ENCODE measurements at places on chromosomes 1 and 21. TPM values are rescaled to one million over a fixed set of nuclear protein-coding genes. Genes with fewer than 3 reads are reported as not detected.

GRCh38 chr1:197838836-197839235, 63.6 kb upstream of the DENND1B start:
- no peak for DNase-seq
- H3K36me3 ChIP-seq, result no peaks in the 10 kb centered on the region
- H3K27ac ChIP-seq, result no peak overlapping the region

- no peaks in the 10 kb centered on the region for H3K36me3 ChIP-seq
- no peak for DNase-seq
- no peak overlapping the region for H3K27ac ChIP-seq
- H3K4me3 ChIP-seq, result no peak overlapping the region
Observed at GRCh38 chr1:87450615-87451209, 122.0 kb downstream of the LMO4 start.

DNA sequence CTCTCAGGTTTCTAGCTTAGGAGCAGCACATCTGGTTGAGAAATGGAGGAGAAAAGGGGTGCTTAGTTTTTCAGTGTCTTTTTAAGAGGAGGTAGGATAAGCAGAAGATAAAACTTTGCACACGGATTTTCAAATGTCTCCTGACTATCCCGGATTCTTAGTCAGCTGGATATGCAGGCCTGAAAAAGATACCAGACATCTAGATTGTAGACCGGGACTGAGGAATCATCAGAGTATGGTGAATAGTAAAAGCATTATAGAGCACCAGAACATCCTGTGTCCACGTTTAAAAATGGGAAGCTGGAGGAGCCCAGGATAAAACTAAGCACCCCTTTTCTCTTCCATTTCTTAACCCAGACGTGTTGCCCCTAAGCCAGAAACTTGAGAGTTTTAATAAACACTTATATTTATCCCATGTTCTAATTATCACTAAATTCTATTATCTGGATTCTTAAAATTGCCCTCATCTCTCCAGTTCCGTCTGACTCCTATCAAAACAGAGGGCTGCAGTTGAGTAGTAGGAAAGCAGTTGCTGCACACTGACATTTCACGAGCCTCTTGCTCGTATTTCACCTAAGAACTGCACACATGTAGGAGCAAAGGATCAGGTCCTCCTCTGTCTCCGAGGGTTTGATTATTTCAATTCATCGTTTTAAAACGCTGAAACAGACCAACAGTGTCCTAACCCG, 609 bp downstream of the PIGK start:
- H3K4me1 ChIP-seq, result peaks cover 17% of the 10 kb centered on the region
- H3K4me3 ChIP-seq, result peak overlapping the region; percentile 89
- DNase-seq, result no peak
- peak overlapping the region; percentile 95 for H3K27ac ChIP-seq

DNA sequence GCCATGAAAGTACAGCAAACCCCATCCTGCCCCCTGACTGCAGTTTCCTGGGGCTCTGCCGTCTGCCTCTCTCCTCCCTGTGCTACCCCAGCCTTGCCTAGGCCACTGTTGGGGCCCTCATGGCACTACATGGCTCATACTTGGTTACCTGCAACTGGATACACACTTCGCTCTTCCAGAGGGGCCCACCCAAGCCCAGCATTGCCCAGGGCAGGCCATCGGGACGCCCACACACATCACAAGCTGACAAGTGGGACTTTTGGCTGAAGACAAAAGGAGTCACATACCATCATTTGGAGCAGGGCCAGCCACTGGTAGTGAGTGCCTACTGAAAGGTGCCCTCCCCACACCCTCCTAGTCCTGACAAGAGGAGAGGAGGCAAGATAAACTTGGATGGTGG, 82.8 kb downstream of the CD247 start:
- no peak overlapping the region for H3K27ac ChIP-seq
- H3K27me3 ChIP-seq, result peaks cover 33% of the 10 kb centered on the region
- no peak overlapping the region for H3K4me3 ChIP-seq
- H3K36me3 ChIP-seq, result no peaks in the 10 kb centered on the region

GRCh38 chr1:11765661-11766428, 3.9 kb downstream of the C1orf167 start:
- peaks cover 34% of the 10 kb centered on the region for H3K27me3 ChIP-seq
- no peak overlapping the region for H3K27ac ChIP-seq
- H3K4me3 ChIP-seq, result no peak overlapping the region

DNA sequence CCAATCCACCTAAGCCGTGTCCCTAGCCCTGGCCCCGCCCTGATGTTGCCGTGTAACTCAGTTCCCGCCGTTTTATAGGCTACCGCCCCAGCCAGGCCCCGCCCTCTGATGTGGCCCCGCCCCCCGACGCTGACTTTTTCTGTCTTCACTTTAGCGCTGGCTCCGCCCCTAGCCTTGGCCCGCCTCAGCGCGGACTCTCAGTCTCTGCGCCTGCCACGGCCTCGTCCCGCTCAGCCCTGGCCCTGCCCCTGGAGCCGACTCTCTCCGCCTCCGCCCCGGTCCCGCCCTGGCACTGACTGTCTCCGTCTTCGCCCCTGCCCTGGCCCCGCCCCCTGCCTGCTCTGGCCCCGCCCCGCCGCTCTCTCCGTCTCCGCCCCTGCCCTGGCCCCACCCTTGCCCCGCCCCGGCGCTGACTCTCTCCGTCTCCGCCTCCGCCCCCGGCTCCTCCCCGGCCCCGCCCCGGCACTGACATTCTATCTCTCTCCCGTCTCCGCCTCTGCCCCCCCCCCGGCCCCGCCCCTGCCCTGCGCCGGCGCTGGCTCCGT, 5.2 kb downstream of the MATN1 start:
- H3K4me1 ChIP-seq, result peaks cover 41% of the 10 kb centered on the region
- H3K27me3 ChIP-seq, result no peaks in the 10 kb centered on the region

The LCE3E gene
- polyA plus RNA-seq, result not detected

The HES3 gene
- polyA plus RNA-seq, result not detected

GRCh38 chr1:116112388-116113140, 1.4 kb downstream of the MAB21L3 start:
- no peaks in the 10 kb centered on the region for H3K4me1 ChIP-seq
- no peaks in the 10 kb centered on the region for H3K36me3 ChIP-seq

- no peaks in the 10 kb centered on the region for H3K36me3 ChIP-seq
- H3K27me3 ChIP-seq, result no peaks in the 10 kb centered on the region
- DNase-seq, result no peak
- H3K4me3 ChIP-seq, result peak overlapping the region; percentile 85
- H3K4me1 ChIP-seq, result peaks cover 77% of the 10 kb centered on the region
Observed at GRCh38 chr1:206703661-206704060, 19.0 kb downstream of the MAPKAPK2 start.

DNA sequence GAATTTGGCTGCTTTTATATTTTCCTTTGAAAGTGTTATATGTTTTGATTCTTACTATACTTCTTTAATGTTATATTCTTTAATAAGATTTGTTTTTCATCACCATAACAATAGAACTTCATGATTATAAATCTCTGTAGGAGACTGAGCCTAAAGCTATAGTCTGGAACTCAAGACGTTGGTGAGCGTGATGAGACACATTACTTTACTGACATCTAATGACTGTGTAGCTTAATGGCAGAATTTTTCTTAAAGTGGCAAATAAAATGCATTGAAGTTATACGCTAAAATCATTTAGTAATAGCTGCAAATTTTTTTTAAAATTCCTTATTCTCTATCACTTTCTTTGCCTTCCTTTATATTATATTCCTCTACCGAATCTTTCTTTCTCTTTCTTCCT, 56.1 kb upstream of the HAO2 start:
- no peak for DNase-seq
- no peak overlapping the region for H3K4me3 ChIP-seq
- H3K27ac ChIP-seq, result no peak overlapping the region

The CD1B gene
- polyA plus RNA-seq, result not detected

The CD2 gene
- 0.42 TPM for polyA plus RNA-seq

GRCh38 chr1:179141592-179142251, 59.9 kb downstream of the TOR3A start:
- peak overlapping the region; percentile 23 for H3K4me3 ChIP-seq
- H3K27me3 ChIP-seq, result no peaks in the 10 kb centered on the region
- peaks cover 9% of the 10 kb centered on the region for H3K36me3 ChIP-seq
- H3K27ac ChIP-seq, result peak overlapping the region; percentile 60
- no peak for DNase-seq
- peaks cover 33% of the 10 kb centered on the region for H3K4me1 ChIP-seq

- no peak for DNase-seq
- H3K4me3 ChIP-seq, result no peak overlapping the region
- peaks cover 13% of the 10 kb centered on the region for H3K4me1 ChIP-seq
- no peak overlapping the region for H3K27ac ChIP-seq
Observed at GRCh38 chr1:203467550-203467921, 8.1 kb upstream of the PRELP start.

DNA sequence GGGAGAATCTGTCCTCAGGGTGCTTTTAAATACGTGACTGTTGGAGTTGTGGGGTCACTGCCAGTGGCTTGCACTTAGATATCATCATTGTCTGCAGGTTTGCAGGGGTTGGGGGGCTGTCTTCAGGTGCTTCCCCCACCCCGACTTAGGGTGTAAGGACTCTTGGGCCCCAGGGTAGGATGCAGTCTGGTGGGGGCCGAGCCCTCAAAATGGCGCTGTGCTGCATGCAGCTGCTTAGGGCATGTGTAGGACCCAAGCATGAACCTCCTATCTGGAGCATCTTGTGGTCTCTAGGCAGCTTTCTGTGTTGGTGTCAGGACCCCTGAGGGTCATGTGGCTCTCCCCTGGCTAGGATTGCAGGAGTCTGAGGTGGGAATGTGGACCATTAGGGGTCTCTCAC, 55.6 kb upstream of the B3GALT2 start:
- H3K27ac ChIP-seq, result no peak overlapping the region
- H3K36me3 ChIP-seq, result peaks cover 44% of the 10 kb centered on the region
- peaks cover 11% of the 10 kb centered on the region for H3K4me1 ChIP-seq
- H3K4me3 ChIP-seq, result no peak overlapping the region
- H3K27me3 ChIP-seq, result no peaks in the 10 kb centered on the region
- DNase-seq, result no peak

DNA sequence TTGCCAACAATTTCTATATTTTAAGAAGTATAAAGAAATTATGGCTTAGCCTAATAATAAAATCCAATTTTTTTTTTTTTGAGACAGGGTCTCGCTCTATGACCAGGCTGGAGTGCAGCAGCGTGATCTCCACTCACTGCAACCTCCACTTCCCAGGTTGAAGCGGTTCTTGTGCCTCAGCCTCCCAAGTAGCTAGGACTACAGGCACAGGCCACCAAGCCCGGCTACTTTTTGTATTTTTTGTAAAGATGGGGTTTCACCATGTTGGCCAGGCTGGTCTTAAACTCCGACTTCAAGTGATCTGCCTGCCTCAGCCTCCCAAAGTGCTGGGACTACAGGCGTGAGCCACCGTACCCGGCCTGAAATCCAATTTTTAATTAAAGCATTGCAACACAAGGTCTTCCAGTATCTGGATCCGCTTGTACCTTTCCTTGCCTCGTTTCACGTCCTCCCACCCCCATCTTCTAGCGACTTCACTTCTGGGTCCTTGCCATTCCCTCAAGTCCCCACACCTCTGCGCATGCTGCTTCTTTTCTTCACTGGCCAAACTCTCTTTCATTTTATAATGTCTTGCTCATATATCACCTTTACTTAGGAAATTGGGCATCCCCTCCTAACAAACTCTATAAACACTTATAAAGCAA, 2.3 kb downstream of the FUBP1 start:
- peak overlapping the region; percentile 70 for H3K27ac ChIP-seq
- peaks cover 13% of the 10 kb centered on the region for H3K36me3 ChIP-seq
- no peaks in the 10 kb centered on the region for H3K27me3 ChIP-seq
- H3K4me3 ChIP-seq, result no peak overlapping the region

- H3K27ac ChIP-seq, result no peak overlapping the region
- H3K4me3 ChIP-seq, result no peak overlapping the region
- DNase-seq, result no peak
- H3K36me3 ChIP-seq, result peaks cover 11% of the 10 kb centered on the region
- no peaks in the 10 kb centered on the region for H3K27me3 ChIP-seq
Observed at GRCh38 chr1:173099166-173099565, 48.4 kb upstream of the TNFSF18 start.

DNA sequence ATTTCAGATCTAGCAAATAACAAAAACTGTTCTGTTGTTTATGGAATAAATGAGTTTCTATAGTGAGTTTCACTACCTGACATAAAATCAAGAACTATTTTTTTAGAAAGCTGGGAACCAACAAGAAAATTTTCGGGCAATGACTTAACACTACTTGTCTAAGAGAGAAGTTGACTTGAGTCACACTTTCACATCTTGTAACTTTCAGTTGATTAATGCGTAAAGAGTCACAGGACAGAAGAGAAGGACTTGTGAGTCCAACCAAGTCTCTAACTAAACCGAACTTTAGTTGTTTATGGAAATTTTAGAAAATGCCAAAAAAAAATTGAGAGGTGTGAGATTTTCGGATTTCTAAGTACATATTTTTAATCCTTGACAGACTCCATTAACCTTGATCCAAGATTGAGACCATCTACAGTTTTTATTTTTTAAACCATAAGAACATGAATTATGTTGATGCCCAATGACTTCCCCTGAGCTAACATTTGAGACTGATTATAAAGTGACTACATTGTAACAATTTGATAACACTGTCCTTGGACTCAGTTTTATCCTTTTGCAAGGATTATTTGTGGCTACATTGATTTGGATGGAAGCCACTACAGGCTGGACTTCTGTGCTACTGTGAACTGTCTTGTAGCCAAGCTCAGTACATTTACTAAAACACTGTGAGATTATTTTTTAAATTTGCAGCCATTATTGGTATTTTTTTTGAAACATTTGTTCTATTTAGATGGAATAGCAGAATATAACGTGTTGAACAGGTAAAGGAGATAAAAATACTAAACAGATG, 284.0 kb downstream of the PTPRC start:
- no peaks in the 10 kb centered on the region for H3K36me3 ChIP-seq
- H3K27ac ChIP-seq, result peak overlapping the region; percentile 48
- DNase-seq, result peak; percentile 30
- peaks cover 47% of the 10 kb centered on the region for H3K4me1 ChIP-seq

- DNase-seq, result no peak
- no peaks in the 10 kb centered on the region for H3K4me1 ChIP-seq
- no peak overlapping the region for H3K4me3 ChIP-seq
- peaks cover 11% of the 10 kb centered on the region for H3K36me3 ChIP-seq
Observed at GRCh38 chr1:29798699-29799566, 562.6 kb downstream of the PTPRU start.

Data from naive B cell (primary cell).